ENCODE measurements at places on chromosomes 5 and 9.

GRCh38 chr9:109733690-109734089 is 46.3 kb upstream of the PALM2AKAP2 start:
- DNase-seq: no peak

DNA sequence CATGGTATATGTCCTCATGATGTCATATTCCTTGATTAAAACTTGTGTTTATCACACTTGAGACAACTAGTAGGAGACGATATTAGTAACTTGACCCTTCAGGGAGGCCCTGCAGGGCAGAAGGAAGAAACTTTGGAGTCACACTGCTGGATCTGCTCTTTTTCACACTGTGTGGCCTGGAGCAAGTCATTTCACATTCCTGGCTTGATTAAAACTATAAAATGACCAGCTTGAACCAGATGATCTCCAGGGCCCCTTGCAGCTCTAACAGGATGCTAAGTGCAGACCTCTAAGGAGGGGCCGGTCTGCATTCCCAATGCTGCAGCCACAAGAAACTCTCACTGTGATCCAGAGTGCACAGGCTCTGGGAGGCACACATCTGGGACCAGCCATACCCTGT is 146.4 kb upstream of the ZNF366 start:
- no peak for DNase-seq

DNA sequence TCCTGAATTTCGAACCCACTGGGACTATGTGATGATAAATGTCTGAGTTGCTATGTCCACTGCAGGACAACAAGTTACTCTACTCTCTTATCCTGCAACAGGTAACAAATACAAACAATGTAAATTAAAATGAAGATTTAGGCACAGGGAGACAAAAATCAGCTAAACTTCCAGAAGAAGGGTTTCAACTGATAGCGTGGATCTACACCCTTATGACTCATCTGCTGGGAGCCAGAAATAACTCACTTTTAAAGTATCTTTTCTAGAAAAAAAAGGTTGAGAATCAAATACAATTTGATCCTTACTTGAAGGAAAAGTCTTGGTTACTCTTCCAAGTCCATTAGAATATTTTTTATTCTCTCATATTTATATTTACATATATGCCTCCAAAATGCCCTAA is 21.4 kb downstream of the PJA2 start:
- no peak for DNase-seq

GRCh38 chr5:151899399-151899798 is 25.3 kb downstream of the GLRA1 start:
- DNase-seq: no peak

- no peak for DNase-seq
Measured at GRCh38 chr9:113682297-113682771, 193.8 kb upstream of the ZNF618 start.

DNA sequence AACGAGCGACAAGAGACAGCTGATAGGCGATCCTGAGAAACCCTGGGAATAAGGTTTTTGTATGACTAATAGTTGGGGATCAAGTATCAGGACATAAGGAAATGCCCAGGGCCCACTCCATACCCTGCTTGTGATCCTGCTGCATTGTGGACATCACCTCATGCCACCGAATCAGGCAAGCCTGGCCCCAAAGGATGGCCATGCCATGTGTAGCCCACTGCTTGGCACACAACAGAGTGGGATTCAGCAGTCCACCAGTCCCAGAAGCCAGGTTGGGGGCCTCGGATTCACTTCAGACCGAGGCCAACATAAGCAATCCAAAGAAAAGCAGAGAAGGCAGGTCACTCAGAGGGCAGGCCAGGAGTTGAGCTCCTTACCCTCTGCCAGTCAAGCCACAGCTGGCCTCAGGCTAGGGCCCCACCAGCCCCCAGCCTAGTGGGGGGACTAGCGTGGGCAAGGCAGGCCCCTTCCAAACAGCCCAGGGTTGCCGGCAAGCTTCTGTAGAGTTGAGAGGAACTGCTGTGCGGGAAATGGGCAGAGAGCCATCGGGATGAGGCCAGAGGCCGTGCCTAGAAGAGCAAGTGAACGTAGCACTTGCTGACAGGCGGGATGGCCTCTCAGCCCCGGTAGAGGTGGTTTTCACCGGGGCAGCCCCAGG is 5.0 kb downstream of the NOP16 start:
- DNase-seq: no peak

DNA sequence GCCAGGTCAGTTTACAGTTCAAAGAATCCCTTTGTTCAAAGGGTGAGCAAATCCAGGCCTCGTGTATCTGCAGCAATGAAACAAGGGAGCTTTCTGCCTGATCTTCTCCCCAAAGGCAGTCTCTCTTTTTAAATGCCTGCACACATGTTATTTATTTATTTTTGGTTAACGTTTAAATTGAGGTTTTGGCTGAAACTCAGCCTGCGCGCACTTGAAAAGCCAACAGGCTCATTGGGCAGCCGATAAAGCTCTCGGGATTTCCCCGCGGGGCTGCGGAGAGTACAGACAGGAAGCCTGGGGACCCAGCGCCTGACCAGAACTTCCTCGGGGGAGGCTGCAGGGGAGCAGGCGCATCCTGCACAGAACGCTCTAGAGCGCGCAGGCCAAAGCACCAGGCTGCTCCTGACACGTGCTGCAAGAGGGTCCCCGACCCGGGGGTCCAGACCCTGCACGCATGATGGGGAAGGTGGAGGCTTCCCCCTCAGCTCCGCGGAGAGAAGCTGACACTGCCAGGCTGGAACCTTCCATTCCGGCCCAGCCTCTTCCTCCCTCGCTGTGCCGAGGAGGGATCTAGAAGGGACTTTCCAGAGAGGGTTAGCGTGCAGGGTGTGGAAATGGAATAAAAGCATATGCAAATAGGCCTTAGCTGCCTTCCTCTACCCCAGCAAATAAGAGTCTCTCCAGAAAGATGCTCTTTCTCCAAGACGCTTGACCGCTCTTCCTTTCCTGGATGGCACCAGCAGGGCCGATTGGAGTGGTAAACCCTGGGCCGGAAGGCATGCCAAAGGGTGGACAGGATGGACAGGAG is 46.1 kb downstream of the PTTG1 start:
- peak; percentile 45 for DNase-seq

DNA sequence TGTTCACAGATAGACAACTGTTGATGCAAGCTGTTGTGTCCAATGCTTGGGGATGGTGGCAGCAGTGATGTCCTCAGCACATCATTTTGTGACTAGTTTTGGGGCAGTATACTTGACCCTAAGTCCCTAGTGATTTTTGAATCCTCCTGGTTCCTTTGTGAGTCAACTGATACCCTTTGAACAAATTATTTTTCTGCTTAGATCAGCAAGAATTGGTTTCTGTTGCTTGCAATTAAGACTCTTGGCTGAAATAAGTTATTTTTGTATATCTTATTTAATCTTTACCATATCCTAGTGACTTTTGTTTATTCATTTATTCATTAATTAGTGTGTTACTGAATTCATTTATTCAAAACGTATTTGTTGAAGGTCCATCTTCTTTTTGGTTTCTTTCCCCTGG is 392.0 kb upstream of the SGCD start:
- DNase-seq: no peak

GRCh38 chr5:158117467-158118160 is 258.7 kb upstream of the CLINT1 start:
- DNase-seq: no peak

- no peak for DNase-seq
Measured at GRCh38 chr9:114860187-114860586, 54.3 kb upstream of the TNFSF15 start.

Measured in activated T-helper 1 cell treated with anti-CD3 and anti-CD28 coated beads, Interleukin-2, amount 50 U/mL, for 16 hours (primary cell).